Mucosa of gallbladder (tissue), 1 donor: ENCODE measurements at places on chromosomes 6 and 20. TPM values are rescaled to one million over a fixed set of nuclear protein-coding genes. Genes with fewer than 3 reads are reported as not detected.

DNA sequence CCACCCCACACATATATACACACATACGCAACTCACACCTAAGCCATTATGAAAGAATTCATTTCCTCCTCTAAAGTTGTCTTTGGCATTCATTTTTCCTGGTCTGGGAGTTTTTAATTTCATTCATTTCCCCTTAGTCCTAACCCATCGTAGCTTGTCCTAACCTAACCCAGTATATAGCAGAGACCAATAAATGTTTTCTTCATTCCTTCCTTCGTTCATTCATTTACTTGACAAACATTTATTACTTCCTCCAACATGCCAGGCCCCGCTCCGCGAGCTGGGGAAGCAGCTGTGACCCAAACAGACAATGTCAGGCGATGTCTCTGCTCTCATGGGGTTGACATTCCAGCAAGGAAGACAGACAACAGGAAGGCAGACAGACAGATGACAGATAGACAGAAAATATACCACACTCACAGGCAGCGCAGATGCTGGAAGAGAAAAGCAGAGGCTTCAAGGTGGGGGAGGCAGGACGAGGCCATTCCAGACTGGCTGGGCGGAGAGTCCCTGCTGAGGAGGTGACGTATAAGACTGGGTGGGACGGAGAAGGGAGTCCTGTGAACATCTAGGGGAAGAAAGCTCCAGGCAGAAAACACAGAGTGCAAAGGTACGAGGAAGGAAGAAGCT, 33.7 kb upstream of the SIRPA start:
- no peak for DNase-seq

DNA sequence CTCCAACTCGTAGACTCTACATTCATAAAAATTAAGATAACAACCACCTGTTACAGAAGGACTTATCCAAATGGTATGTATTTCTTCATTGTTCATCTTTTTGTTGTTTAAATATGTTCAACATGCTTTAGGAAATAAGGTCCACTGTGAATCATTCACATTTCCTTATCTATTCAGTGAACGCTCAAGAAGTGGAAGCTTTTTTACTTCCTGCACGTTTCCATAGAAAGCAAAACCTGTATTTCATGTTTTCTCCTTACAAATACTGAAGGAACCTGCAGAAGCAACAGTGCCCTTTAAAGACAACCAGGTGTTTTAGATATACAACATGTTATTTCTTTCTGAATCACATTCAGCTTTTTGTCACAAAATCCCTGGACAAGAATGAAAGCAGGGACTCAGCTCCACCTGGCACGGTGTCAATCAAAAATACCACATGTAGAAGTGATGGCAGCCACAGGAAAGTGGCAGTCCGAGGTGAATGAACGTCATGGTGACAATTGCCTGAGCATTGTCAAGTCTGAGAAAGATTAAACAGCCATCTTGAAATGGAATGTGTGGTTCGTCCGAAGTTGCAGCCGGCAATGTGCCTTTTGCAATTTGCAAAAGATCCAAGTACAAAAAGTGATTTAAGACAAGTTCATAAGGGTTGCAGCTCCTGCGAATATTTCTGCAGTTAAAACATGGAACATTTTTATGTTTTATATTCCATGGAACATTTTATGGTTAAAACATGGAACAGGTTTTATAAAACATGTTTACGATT, 66.7 kb upstream of the RIPOR2 start:
- no peak for DNase-seq

- no peak for DNase-seq
Observed at GRCh38 chr6:11208854-11209253, 23.6 kb downstream of the NEDD9 start.

The FAM217A gene
- 0.09 TPM for total RNA-seq

DNA sequence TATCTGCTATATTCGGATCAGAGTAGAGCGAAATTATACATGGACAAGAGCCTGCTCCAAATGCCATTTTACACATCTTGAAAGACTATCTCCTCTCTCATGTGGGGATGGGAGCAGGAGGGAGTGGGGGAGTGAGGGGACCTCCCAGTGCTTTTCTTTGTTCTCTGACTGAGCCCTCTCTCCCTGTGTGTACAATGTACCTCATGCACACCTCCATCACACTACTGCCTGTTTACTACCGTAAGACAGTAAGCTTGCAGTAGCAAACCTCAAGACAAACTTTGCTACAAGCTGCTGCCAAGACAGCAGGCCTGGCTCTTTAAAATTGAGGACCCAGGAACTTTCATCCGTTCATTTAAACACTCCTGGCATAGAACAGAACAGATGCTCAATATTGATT, 7.2 kb downstream of the NHSL1 start:
- no peak for DNase-seq

GRCh38 chr20:39110819-39111136, 148.6 kb downstream of the DHX35 start:
- no peak for DNase-seq

DNA sequence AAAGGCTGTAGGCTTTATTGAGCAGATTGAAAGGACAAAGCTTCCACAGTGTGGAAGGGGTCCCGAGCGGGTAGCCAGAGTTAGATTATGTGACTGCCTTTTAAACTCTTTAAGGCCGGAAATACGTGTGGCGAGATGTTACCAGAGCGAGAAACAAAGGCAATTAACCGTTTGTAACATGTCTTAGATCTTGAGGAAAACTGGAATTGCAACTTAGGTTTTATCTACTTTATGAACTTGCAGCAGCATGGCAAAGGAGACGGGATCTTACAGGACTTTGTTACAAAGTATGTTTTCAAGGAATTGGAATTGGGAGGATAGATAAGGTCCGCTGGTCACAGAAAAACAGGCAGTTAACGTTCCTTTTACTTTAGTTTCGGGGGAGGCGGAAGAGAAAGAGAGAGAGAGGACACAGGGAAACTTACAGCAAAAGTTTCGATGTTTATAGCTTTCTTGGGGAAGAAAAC, 594.7 kb upstream of the ADGRB3 start:
- DNase-seq, result no peak

- DNase-seq, result peak; percentile 90
Observed at GRCh38 chr20:38125157-38126056, 39.7 kb downstream of the TGM2 start.

- peak; percentile 19 for DNase-seq
Observed at GRCh38 chr6:79536585-79536953, 661 bp downstream of the LCA5 start.

GRCh38 chr6:111750753-111751673, 122.2 kb downstream of the FYN start:
- DNase-seq, result no peak

The OR11A1 gene
- not detected for total RNA-seq

DNA sequence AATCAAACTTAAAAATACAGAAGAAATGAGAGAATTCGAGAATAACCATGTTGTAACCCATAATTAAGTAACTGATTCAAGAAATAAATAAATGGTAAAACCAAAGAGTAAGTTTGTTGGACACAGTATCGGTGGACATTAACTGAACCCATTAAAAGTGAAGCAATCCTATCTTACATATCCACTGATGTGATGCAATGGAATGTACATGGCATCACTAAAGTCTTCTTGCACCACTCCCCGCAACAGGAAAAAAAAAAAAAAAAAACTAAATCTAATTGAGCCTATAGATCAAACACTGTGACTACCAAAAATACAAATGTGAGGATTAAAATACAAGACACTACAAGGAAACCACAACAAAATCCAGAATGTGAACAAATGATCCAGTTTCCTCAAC, 7.9 kb downstream of the SNX14 start:
- no peak for DNase-seq

The ECT2L gene
- 0.14 TPM for total RNA-seq

DNA sequence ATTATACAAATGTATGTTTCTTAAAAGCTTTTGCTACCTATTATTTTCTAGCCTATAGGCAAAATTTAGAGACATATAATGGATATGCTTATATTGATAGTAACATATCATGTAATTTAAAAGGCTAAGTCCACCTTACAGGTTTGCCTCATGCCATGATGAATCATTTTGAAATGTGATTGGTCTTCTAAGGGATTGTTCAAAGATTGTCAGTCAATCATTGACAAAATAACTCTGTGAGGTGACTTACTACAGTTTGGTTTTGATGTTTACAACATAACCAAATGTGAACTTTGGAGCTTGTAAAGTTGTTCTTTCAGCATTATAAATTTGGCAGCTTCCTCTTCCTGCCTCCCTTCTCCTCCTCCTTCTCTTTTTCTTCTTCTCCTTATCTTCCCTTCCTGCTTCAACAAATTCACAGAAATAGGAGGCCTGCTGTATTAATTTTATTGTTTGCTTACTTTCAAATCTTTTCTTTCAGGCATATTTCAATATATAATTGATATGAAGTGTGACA, 39.7 kb upstream of the ZFP64 start:
- no peak for DNase-seq

GRCh38 chr20:44579313-44580081, 2.9 kb upstream of the PKIG start:
- DNase-seq, result no peak

The BPIFB1 gene
- total RNA-seq, result 0.78 TPM

DNA sequence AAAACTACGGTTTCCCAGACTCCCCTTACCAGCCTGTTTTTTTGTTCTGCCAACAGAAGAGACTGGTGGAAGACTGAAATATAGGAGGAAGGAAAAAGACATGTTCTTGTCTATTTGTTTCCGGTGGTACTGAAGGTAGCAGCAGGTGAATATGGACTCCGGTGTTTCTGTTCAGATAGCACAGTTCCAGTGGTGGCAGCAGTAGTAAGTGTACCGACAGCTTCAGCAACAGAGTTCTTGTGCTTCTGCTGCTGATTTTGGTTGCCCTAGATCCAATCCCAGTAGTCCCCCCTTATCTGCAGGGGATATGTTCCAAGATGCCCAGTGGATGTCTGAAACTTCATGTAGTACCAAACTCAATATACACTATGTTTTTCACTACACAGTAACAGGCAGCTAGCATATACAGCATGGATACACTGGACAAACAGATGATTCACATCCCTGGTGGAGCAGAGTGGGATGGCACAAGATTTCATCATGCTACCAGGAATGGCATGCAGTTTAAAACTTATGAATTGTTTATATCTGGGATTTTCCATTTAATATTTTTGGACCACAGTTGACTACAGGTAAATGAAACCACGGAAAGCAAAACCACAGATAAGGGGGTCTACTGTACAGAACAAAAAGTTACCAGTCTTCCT, 301.8 kb downstream of the BTBD9 start:
- DNase-seq, result no peak

DNA sequence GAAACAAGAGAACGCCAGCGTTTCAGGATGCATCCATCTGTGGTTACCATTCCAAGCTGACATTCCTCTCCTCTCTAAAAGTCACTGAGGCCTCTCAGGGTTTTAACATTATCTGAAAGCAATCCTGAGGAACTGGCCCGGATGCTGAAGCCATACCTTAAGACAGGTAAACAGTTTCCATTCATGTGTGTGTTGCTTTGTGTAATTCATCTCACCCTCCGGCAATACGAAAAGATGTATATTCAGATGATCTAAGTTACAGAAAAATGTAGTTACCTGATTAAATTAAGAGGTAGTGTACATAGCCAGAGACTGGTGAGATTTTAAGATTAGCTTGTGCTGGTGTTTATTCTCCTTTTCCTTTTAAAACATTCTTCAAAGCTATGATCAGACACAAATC, 68.4 kb upstream of the BACH2 start:
- DNase-seq, result no peak

GRCh38 chr6:85081102-85081501, 316.7 kb upstream of the TBX18 start:
- no peak for DNase-seq

- DNase-seq, result no peak
Observed at GRCh38 chr6:17877196-17877894, 110.1 kb downstream of the KIF13A start.

The PLG gene
- total RNA-seq, result 3.9 TPM

GRCh38 chr6:9623985-9624384, 790.9 kb downstream of the TFAP2A start:
- DNase-seq, result no peak

DNA sequence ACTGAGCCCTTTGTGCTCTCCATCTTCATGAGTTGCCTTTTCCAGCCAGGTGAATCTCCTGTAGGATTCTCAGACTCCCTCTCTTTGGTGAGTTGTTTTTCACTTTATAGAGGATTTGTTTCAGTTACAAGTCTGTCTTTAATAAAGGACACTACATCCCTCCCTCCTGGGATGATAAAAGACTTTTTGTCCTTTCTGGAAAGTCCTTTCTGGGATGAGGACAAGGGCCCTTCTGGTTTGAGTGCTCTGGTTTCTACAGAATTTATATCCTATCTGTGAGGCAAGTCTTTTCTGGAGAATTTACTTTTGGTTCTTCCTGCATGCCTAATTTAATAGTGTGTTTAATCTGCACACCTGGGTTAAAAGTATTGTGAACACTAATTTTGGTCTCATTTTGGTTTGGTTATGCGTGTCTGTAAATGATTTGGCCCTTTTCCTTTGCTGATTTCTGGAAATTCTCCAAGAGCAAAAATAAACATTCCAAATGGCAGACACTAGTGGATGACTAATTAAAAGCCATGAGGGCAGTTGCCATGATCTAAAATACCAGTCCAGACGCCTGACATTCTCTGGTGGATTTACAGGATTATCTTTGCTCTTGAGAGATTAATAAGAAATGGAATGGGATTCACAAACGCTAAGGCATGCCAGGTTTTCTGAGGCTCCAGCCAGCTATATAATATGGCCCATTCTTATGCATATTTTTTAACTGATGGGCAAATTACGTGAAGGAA, 44.8 kb downstream of the TCP11 start:
- no peak for DNase-seq

The PTK7 gene
- total RNA-seq, result 30.0 TPM

DNA sequence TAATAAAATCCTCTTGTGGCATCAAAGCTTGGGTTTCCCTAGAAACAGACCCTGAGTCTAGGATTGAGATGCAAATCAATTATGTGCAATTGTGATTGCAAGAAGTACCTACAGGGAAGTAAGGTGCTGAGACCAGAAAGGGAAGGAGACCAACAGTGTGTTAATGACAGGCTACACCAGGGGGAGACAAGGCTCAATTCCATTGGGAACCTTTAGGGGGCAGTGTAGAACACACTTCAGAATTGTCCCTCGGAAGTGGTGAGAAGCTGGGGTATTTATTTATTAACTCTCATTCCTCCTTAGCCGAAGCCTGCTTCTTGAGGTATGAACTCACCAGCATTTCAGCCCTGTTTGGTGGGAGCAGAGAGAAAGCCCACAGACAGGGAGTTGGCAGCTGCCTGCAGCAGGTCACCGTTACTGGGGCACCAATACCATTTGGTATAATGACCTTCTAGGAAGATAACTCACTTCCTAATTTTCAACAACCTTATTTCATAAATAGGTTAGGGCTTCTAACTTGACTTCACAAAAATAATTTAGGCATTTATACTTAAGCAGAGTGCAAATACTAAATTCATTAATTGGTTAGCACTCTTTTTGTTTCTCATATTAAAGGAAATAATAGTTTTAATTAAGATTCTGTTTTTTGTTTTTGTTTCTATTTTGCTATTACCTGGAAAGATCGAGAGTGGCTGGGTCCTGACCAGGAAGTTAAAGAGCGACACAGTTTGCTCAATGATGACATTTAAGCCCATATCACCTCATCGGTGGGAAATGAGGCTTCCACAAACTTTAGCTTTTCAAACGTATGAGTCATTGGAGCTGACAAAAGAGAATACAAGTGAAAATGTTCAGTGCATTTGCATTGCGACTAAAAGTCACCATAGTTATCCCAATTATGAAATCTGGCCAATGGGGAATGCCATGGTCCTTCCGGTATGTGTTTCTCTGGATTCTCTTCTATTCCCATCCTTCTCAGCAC, 94.8 kb downstream of the BTBD3 start:
- peak; percentile 31 for DNase-seq

- no peak for DNase-seq
Observed at GRCh38 chr20:9202420-9203080, 133.7 kb downstream of the PLCB4 start.

The ZBTB9 gene
- 8.0 TPM for total RNA-seq

GRCh38 chr6:161233986-161234661, 39.7 kb downstream of the AGPAT4 start:
- peak; percentile 52 for DNase-seq

GRCh38 chr20:24096264-24096663, 107.7 kb upstream of the GGTLC1 start:
- DNase-seq, result no peak
